Activated naive CD4-positive, alpha-beta T cell treated with anti-CD3 and anti-CD28 coated beads, Interleukin-2, amount 50 U/mL, for 72 hours (primary cell): ENCODE measurements at places on chromosomes 1 and 21.

- no peak for DNase-seq
Observed at GRCh38 chr1:109556563-109556962, 8.1 kb downstream of the GNAI3 start.

GRCh38 chr1:156927215-156928042 lies 7.0 kb downstream of the LRRC71 start:
- DNase-seq: peak; percentile 81

DNA sequence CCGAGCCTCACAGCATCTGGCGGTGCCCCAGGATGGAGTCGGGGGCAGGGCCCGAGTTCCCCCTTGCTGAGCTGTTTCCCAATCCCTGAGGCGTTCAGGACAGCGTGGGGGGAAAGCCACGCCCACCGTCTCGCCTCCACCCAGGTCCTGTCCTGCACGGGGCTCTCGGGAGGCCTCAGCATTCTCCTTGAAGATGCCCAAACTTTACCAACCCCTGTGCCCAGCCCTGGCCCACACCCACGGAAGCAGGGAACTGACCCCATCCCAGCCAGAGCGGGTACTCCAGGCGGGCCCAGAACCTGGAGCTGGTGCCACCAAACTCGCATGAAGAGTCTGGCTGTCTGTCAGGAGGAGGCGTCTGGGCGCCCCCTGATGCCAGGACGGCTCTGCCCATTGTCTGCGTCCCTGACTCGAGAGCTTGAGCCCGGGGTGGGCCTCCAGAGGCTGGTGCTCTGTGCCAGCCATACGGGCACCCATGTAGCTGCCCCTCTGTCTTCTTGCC lies 35.3 kb upstream of the POFUT2 start:
- no peak for DNase-seq

DNA sequence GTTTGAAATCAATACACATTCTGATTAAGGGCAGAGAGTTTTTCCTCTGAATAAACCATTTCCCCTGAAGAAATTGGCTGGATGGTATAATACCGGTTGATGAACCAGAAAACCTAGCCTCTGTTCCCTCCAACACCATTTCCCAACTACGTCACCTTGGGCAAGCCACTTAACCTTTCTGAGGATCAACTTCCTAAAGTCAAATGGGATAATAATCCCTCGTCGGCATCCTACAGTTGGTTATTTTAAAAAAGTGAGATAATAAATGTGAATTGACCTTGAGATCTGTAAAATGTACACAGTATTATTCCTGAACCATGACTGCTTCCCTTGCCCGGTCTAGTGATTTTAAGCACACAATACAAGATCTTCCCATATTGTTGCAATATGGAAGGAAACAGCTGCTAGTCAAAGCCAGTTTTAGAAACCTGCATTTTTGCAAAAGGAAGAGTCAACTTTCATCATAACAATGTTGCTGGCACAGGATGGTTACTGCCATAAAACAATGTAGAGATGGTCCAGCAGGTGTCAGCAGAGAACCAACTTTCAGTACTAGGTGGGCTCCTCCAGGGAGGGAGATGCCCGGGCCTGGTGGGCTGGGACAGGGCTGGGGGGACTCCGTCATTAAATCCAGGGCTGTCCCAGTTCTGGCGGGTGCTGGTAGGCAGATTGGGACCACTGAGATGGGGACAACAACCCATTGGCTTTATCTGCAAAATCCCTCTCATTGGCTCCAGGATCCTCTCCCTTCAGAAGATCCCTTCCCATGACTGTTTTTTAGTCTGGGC lies 5.2 kb upstream of the HLX start:
- no peak for DNase-seq

DNA sequence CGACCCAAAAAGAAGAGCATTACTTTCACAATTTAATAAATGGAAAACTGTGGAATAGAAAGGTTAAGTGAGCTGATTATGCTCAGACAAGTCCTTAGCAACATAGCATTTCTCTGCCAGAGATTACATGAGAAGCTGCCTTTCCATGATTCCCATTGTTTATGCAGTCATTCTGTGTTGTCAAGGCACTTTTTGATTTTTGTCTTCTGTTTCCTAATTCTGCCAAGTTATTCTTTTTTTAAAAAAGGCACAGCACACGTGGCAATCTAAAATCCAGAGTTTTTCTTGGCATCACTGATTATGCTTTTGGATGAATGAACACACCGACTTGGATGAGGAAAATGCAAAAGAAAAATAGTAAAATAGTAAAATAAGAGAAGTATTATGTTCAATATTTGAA lies 185.0 kb downstream of the RGS7 start:
- DNase-seq: no peak

DNA sequence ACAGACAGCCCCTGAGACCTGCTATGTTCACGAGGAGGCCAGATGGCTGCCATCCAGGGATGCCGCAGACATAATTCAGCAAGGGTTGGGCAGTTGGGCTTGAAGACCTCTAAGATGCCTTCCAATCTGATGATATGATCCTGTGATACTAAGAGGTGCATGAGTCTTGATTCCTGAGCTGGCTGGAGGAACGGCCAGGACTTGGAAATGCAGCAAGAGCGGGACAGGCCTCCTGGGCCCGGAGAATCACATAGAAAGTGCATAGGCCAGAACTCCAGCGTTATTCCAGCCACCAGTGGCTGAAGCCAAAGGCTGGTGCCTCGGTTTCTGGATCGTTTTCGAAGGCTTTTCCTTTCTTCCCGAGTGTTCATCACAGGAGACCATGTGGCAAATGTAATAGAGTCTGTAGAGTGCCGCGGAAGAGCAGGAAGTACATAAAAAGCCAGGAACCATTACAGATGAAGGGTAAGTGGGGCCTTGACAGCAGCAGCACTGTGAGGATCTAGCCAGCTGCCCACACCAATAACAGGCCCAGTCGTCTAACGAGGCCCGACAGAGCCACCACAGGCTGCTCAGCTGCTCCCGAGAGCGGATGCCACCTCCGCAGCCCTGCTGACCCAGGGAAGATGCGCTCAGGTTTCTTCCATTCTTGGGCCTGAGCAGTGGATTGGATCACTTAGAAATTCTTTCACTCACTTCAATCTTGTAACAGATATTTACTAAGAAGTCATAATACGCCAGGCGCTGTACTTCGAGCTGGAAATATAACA lies 14.0 kb upstream of the LHX4 start:
- no peak for DNase-seq

- no peak for DNase-seq
Observed at GRCh38 chr1:180150982-180151381, 3.7 kb upstream of the QSOX1 start.

- no peak for DNase-seq
Observed at GRCh38 chr1:223011505-223011856, 131.6 kb downstream of the TLR5 start.

DNA sequence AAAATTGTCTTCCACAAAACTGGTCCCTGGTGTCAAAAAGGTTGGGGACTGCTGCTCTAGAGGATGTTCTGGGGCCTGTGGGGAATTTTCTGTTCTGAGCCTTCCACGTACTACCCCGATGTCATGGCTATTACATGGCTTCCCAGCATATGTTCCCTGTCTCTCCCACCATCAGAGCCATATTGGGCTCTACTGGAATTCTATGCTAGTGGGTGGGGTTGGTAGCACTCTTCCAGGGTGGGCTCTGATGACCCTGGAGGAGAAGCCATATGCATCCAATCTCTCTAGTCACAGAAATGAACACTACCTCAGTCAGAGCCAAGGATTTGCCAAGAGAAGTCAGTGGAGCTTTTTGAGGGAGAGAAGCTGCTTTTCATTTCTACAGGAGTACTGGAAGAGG lies 47.9 kb downstream of the SRRM1 start:
- DNase-seq: no peak

- no peak for DNase-seq
Observed at GRCh38 chr1:66291531-66291864, 242.5 kb upstream of the SGIP1 start.

DNA sequence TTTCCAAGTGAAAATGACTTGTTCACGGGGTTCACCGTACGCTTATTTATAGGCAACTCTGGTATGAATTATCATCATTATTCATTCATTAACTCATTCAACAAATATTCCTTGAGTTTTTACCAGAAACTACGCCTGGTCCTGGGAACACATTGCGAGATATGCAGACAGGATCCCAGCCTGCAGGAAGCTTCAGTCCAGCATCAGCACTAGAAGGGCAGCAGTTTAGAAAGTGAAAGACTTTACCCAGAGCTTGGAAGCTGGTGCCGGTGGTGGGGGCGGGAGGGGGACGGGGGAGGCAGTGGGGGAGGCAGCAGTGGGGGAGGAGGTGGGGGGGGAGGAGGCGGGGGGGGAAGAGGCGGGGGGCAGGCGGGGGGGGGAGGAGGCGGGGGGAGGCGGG lies 55.9 kb downstream of the SETD4 start:
- DNase-seq: no peak

- no peak for DNase-seq
Observed at GRCh38 chr1:66434096-66434495, 99.9 kb upstream of the SGIP1 start.

DNA sequence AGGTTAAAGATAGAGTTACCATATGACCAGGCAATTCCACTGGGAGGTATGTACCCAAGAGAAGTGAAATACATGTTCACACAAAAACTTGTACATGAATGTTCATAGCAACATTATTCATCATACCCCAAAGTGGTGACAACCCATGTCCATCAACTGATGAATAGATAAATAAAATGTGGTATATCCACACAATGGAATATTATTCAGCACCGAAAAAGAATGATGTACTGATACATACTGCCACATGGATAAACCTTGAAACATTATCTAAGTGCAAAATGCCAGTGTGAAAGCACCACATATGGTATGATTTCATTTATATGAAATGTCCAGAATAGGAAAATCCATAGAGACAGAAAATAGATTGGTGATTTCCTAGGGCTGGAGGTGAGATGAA lies 53.4 kb upstream of the PAXBP1 start:
- no peak for DNase-seq

- no peak for DNase-seq
Observed at GRCh38 chr1:17485281-17485680, 45.8 kb upstream of the RCC2 start.

DNA sequence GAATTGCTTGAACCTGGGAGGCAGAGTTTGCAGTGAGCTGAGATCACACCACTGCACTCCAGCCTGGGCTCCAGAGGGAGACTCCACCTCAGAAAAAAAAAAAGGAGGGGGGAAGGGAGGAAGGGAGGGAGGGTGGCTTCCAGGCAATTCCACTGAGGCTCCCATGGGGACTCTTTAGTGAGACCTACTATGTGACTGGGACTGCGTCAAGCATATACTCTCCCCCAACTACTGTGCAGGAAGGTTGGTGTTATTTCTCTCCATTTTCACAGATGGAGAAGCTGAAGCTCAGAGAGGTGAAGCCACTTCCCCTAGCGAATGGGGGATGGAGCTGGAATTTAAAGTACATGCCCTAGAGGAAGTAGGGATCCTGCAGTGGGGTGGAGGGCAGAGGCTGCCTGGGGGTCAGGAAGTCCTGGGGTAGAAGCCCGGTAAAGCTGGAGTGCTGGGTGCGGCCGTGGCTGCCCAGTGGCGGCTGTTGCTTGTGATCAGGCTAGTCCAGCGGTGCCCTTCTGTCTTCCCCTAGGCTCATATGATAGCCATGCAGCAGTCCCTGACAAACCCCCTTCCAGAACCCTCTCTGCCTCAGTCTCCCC lies 40.3 kb downstream of the RAP1GAP start:
- DNase-seq: no peak

DNA sequence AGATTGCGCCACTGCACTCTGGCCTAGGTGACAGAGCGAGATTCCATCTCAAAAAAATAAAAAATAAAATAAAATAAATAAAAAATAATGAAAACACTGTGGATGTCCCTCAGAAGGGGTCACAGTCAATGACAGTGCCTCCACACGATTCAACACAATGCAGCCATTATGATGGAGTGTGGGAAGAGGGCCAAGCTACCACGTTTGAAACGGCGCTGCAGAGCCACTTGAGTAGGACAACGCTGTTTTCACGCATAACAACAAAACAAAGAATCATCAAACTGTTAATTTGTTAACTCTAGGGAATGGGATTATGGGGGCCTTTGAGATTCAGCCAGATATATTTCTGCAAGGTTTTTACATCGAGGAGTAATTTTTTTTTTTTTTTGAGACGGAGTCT lies 36.5 kb downstream of the NKAIN1 start:
- DNase-seq: no peak

DNA sequence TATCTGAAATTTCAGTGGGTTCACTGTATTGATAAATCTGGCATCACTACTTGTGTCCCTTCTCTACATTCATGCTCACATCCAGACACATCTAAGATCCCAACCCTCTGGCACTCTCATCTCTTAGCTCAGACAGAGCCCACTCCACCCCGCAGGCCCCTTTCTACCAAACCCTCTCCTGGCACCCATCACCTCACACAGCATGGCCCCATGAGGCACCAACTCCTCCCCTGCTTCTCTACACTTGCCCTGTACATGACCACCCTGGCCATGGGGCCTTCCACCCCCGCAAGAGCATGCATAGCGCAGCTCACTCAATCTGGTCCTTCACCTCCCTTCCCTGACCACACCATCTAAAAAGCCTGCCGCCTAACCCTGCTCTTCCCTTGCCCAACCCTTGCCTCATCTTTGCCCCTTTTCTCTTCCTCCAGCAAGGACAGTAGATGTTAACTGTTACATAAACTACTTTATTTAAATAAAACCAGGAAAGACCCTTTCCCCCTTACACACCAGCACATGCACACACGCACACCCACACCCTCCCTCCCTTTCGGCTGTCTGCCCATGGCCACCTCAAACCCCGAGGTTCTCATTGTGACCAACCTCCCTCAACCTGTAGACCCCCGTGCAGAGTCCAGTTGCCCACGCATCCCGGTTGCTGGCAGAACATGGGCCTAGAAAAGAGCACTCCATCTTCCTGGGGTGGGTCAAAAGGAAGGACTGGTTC lies 15.6 kb downstream of the SH3BP5L start:
- no peak for DNase-seq

DNA sequence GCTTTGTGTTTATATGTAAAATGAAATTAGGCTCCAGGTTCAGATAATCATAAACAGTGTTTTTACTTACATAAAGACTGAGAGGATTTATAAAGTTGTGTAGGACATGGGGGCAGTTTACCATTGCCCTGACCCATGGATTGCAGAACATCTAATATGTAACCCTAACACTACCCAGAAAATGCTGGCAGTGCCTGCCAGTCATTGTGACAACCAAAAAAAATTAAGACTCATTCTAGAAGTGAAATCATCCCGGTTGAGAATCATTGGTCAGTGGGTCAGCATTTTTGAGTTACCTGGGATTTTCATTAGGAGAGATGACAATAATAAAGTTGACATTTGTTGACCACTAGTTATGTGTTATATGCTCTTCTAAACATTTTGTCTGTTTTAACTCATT lies 31.2 kb upstream of the THEM4 start:
- DNase-seq: no peak

DNA sequence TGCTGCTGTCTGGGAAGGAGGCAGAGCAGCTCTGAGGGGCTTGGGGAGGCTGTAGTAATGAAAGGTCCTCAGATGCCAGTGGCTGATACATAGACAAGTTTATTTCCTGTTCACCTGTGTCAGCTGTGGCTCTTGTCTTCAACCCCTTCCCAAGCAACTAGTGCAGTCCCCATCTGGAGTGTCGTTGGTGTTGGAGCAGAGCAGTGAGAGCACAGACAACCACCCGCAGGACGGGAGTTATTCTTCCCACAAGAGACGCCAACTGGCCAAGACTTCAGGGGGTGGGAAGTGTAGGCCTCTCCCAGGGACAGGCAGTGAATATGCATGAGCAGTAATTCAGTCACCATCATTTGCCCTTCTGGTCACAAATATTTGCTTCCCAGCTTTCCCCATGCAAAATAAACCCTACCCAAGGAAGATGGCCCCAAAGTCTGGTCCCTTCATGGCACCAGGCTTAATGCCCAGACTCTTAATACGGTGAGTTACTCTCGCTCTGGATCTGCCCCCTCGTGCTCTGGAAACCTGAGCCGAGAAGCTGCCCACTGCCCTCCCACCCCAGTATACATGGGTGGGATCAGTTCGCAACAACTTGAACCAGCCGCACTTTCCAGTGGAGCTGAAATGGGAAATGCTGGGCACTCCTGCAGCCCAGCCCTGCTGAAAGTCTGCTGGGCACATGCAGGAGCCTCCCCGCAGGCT lies 153.5 kb upstream of the COL6A1 start:
- DNase-seq: no peak
